ENCODE measurements at places on chromosomes 7 and 10. TPM values are rescaled to one million over a fixed set of nuclear protein-coding genes. Genes with fewer than 3 reads are reported as not detected.

GRCh38 chr10:72616716-72617115 lies 9.2 kb downstream of the MICU1 start:
- DNase-seq: no peak

DNA sequence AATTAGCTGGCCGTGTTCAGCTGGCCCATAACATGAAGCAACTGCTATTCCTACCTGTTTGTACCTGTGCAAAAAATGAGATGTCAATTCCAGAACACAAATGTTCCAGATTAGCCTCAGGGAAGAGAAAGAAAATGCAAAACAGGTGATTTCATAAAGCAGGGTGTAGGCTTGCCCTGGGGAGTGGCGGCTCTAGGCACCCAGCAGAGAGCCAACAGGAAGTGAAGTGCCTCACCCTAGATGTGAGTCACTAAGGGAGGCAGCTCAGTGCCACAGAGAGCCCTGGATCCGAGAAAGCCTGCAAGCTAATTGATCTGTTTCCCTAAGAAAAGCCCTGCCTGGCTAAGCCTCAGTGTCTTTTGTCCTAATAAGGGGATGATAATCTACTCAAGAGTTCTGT lies 240.0 kb downstream of the ARHGAP21 start:
- DNase-seq: no peak

DNA sequence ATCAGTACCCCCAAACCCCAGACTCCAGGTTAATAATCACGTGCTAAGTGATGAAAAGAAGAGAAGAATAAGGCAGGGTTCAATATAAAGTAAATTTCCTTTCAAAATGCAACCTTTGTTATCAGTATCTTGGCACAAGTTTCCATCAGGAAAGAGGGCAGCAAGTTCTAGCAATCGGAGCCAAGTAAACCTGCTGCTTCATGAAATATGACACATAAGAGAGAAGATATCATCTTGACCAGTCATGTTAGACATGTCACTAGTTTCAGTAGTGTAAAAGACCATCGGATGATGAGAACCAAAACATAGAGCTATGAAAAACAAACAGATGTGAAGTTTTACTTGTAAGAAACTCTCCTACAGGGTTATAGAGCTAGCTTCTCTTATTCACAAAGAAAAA lies 44.0 kb downstream of the AASS start:
- no peak for DNase-seq

GRCh38 chr7:116776610-116777289 lies 85.6 kb upstream of the CAPZA2 start:
- no peak for DNase-seq

DNA sequence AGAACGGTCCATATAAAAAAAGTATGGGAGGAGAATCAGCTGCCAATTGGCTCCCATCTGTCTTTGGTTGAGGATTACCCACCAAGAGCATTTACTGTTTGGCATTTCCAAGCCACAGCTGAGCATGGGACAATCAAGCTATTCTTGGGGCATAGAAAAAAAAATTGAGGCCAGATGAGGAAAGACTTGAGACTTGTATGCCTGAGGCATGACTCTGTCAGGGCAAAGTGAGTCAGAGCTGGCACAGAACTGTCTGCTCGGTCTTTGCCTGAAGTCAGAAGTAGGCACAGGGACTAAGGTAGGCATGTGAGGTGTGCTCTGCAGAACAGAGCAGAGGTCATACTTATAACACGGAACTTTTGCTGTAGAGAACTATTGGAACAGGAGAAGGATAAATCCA lies 126.5 kb upstream of the CHRM2 start:
- DNase-seq: no peak

GRCh38 chr7:4830176-4830575 lies 31.7 kb downstream of the PAPOLB start:
- no peak for DNase-seq

DNA sequence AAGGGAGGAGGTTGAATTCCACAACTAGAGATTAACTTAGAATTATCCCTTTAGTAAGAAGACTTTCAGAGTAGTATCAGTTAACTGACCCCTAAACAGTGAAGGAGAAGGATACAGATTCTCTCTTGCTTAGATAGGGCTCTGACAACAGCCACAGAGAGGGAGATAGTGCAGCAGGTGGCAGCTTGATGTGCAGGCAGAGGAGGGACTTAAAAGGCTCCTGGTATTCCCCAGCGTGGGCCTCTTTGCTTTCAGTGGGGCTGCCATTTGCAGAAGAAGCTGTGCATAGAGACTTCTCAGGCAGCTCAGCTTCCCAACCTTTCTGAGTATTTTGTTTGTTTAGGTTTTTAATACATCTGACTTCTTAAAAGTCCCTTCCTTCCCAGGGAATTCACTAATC lies 16.0 kb downstream of the FZD1 start:
- no peak for DNase-seq

SFTPA1 gene
- not detected for total RNA-seq

Data from esophagus squamous epithelium (tissue), 5 donors.